ENCODE measurements at places on chromosomes 5 and 9.
A peak's percentile ranks its signal among the peaks of the same experiment; 100 is the strongest.

GRCh38 chr5:58074717-58075116, 385.2 kb downstream of the PLK2 start:
- DNase-seq: no peak

DNA sequence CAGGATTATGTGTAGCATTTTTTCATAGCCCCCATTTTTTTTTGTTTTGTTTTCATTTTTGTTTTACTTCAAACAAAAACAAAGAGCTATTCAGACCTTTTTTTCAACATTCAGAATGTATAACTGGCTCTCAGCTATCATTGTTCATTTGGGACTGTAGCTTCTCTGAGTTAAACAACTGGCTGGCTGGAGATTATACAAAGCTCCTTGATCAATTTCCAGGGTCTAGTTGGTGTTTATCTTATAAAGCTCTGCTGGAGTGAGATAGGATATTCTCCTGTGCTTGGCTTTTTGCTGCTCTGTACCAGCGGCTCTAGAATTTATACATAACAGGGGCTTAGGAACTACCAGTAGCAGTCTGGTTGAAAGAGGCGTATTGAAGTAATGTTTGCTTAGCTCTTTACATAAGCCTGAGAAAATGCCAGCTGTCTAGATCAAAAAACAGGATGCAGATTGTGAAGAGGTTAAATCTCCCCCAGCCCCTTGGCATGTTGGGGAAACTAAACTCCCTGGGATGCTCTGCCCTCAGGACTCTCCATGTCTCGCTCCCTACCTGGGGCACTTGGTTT, 15.2 kb downstream of the GARNL3 start:
- no peak for DNase-seq

DNA sequence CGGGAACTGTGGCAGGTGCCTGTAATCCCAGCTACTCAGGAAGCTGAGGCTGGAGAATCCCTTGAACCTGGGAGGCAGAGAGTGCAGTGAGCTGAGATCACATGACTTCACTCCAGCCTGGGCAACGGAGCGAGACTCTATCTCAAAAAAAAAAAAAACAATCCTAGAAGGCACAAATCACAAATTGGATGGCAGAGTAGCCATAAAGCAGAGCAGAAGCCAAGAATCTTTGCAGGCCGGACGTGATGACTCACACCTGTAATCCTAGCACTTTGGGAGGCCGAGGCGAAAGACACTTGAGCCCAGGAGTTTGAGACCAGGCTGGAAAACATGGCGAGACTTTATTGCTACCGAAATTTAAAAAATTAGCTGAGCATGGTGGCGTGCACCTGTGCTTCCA, 9.2 kb upstream of the FUBP3 start:
- DNase-seq: no peak

GRCh38 chr9:113542741-113543140, 79.2 kb downstream of the RGS3 start:
- DNase-seq: no peak

DNA sequence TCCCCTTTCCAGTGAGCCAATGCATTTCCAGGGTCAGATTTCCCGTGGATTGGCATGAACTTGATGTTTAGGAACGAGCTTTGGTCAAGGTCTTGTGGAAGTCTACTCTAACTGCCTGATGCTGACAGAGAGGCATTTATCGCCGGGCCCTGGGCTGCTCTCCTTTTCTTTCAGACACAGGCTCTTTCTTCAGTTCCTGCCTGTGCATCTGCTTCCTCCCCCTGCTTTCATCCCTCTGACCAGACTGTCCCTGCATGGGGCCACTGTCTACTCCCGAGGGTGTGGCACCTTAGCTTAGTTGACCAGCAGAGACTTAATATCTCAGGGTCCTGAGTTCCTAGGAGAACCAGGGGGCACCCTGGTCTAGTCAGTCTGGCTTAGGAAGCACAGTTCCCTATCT, 41.2 kb downstream of the RALGPS1 start:
- no peak for DNase-seq

- no peak for DNase-seq
These were observed 53.9 kb downstream of the ZNF366 start for GRCh38 chr5:72453246-72453775.

DNA sequence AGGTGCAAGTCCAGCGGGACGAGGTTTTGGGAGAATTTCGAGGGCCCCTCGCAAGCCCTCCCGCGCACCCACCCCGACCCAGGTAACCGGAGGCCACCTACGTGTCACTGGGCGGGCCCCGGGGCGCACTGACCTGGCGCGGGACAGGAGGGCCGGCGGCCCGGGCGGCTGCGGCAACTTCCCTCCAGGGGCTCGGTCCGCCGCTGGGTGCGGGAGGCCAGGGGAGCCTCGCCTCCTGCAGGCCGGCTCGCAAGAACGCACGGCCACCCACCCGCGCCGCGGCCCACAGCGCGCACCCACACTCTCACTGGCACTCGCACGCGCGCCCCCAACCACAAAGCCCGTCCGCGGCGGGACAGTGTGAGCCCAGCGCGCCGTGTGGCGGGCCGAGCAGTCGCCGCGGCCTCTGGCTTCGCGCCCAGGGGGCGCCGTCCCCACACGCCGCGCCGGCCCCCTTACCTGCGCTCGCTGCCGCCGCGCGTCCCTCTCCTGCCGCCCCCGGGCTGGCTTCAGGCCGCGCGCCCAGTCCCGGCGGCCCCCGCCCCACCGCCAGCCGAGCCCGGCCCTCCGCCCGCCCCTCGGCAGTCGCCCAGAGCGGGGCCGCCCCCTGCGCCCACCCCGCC, 451 bp downstream of the LPAR1 start:
- no peak for DNase-seq

DNA sequence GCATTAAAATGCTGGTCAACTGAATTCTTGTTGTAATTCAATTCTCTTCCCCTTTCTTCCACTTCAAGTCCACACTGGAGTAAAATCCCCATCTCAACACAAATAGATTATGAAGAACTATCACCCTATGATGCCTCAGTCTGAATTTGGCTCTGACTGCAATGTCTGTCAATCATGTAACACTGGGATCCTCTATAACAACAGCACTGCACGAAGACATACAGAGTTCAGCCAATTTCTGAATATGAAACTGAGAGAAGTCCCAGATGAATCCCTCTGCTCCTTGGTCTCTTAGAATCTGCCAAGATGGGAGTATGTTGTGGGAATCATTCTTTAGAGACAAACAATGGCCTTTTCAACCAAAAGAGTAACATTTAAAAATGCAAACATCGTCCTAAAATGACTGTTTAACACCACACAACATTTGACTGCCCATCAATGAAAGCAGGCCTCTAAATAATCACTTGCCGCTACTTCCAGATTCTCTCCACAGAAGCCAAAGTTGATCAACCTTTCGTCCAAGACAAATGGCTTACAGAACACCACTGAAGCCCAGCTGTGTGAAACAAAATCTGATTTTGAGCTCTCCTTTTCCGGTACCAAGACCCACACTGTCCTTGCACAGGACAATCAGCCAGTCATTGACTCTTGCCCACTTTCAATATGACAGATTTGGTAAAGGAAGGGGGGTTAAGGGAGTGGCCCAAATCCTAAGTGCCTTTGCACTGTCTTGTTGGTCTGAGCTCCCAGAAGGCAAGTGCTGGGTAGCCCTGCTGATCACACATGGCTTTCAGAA, 258.0 kb downstream of the EBF1 start:
- DNase-seq: no peak

GRCh38 chr9:33946779-33947535, 101.7 kb downstream of the UBAP2 start:
- DNase-seq: peak; percentile 91

- no peak for DNase-seq
These were observed 209.2 kb upstream of the CD180 start for GRCh38 chr5:67405755-67406154.

- no peak for DNase-seq
These were observed 83.0 kb downstream of the DAB2IP start for GRCh38 chr9:121734465-121734864.

GRCh38 chr5:107874795-107875194, 204.1 kb upstream of the EFNA5 start:
- no peak for DNase-seq

DNA sequence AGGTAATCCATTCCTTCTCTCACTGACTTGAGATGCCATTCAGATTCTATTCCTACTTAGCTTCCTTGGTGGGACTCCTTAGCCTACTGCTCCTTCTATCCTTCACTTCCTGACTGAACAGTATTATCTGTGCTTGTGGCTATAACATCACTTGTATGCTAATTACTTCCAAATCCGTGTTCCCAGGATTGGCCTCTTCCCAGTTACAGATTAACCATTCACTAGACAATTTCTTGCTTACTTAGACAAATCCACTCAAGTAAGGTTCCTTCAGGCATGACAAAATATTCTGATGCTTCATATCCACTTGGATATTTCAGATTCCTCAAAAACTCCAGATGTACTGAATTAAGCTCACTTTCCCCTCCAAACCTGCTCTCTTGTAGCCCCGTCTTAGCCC, 18.3 kb downstream of the LIFR start:
- no peak for DNase-seq

GRCh38 chr5:2193142-2193541, 310.4 kb upstream of the IRX4 start:
- DNase-seq: no peak

GRCh38 chr5:42596817-42597216, 159.8 kb upstream of the CCDC152 start:
- no peak for DNase-seq

DNA sequence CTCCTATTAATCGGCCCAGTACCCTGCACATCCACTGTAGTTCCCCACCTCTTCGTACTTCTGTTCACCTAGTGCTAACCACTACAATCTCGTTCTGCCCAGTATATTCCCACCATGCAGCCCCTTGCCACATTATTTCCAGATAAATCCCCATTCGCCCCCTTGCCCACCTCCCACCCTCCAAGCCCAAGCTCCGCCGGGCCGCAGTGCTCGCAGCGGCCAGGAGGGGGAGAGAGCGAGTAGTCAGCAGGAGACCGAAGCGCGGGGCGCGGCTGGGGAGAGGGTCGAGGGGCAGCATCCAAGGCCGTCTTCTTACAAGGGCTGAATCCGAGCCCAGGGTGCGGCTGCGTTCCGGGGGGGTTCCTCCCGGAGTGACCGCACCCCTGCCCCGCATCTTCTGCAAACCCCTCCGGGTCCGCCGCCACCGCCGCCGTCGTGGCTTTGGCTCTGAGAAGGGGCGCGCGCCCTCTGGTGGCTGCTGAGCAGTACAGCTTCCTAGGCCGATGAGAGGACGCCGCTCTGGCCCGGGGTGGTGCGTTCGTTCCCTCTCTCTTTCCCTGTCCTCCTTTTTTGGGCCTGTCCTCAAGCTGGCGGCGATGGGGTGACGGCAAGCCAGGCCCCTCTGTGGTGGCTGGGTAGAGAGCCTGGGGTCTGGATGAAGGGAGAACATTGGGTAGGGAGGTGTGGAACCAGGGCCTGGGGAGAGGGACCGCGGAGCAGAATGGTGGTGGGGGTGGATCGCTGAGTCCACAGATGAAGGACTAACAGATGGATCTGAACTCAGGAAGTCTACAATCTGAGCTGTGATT, 30.0 kb upstream of the PSD2 start:
- DNase-seq: no peak

DNA sequence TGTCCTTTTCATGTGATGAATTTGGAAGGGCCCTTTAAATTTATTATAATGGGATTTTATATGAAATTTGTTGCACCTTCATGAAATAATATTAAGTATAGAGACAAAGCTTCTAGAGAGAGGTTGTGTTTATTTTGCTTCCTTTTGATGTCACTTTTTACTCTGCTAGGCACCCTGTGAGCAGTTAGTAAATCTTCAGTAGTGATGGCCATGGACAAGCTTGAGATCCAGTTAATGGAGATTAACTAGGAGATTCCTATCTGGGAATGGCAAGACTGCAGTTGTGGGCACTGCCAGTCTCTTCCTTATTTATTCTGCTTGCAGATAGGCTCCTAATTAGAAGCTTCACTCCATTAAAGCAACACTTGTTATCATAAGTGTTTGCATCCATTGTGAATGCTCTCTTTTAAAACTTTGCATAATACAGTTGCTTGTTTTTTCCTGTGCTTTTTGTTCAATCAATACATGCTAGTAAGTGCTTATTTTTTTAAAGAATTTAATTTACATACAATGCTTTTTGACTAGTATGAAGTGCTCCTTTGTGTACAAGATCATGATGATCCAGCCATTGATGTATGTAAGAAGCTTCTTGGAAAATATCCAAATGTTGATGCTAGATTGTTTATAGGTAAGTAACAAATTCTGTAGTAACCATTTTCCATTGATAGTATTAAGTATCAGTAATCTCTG, 25.9 kb downstream of the UGCG start:
- DNase-seq: no peak

Measured in non-pigmented ciliary epithelial cell (primary cell).